ENCODE measurements at places on chromosomes 13 and 19.

GRCh38 chr13:34356686-34357434 lies 538.9 kb downstream of the RFC3 start:
- DNase-seq = no peak

DNA sequence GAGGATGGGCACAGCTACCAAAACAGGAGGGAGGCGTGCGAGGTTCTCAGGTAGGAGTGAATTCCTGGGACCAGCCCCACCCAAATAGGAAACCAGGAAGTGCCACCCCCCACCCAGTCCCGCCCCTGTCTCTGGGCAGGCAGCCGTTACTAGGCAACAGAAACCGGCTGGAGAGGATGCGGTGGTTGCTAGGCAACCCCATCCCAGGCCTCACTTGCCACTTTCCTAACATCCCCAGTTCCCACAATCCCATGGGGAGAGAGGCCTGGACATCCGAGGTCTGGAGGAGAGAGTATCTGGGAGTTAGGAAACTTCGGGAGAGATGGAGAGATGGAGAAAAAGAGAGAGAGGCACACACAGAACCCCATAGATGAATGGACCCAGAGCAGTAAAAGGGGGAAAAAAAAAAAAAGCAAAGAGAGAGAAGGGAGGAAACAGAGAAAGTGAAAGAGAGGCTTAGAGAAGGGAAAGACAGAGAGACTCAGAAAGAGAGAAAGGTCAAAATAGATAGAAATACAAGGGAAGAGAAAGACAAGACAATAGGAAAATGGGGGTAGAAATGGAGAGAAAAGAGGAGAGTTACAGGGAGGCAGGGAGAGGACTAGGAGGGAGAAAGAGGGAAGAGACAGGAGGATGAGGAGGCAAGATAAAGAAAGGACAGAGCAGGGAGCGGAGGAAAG lies 3.8 kb downstream of the GRIK5 start:
- DNase-seq = no peak

- no peak for DNase-seq
Observed at GRCh38 chr13:52452470-52452869, 2.0 kb upstream of the VPS36 start.

DNA sequence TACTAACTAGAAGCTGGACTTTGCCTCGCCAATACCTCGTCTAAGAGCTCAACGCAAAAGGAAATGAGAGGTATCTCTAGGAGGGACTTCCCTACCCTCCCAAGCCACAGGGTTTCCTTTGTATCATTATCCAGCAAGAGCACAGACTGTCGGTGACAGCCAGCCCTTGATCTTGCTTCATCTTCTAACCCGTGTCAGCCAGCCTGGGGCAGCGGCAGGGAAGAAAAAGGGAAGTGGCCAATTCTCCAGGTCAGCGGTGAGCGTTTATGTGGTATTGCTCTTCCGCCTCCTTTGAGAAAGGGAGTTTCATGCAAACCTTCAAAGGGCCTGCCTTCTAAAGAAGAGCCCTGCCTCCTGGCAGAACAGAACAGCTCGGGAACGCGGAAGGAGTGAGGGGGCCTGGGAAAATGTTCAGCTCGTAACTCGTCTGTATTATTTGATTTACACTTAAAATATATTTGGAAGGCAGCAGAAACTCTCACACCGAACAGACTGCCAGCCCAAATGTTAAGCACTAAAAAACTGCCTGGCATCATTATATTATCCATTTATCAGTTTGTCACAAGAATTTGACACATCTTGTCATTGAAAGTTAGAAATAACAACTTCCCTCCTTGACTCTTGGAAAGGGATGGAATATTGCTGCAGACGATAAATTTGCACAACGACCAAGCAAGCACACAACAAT lies 41.8 kb downstream of the EFNB2 start:
- DNase-seq = no peak

DNA sequence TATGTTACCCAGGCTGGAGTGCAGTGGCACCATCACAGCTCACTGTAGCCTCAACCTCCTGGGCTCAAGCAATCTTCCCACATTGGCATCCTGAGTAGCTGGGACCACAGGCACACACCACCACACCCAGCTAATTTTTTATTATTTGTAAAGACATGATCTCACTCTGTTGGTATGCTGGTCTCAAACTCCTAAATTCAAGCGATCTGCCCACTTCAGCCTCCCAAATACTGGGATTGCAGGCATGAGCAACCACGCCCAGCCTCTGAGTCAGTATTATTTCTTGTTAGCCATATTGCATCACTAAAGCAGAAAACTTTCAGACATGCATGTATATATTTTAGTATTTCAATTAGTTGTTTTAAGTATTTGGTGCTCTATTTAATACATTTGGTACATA lies 376.4 kb downstream of the GPC6 start:
- DNase-seq = no peak

DNA sequence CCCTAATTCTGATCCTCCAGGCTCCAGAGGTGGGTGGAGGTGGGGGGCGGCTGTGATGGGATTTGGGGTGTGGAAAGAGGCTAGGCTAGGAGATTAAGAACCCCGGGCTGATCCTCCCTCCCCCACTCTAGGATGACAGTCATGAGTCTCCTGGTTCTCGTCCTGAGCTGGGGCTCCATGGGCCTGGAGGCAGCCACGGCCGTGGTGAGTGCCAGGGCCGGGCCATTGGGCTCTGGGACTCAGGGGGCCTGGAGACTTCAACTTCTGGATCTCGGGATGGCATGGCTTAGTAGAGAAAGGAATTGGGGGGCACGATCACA lies 13.9 kb downstream of the TTYH1 start:
- no peak for DNase-seq

GRCh38 chr13:23922005-23922932 lies 25.0 kb upstream of the C1QTNF9B start:
- DNase-seq = no peak

DNA sequence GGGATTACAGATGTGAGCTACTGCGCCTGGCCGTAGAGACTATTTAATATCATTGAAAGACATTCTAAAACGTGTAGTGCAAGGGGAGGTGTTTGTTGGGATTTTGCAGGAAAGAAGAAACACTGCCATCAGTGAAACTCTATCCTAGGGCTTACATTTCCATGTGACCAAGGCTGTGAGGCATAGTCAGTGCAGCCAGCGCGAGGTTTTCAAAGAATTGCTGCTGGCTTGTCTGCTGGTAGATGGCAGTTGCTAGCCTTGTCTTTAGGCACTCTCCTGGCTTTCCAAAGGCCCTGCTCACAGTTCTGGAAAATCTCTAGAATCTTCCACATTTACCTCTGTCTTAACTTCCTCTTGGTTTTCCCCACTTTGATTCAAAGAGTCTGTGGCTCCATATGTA lies 77.5 kb downstream of the GPC6 start:
- DNase-seq = no peak

DNA sequence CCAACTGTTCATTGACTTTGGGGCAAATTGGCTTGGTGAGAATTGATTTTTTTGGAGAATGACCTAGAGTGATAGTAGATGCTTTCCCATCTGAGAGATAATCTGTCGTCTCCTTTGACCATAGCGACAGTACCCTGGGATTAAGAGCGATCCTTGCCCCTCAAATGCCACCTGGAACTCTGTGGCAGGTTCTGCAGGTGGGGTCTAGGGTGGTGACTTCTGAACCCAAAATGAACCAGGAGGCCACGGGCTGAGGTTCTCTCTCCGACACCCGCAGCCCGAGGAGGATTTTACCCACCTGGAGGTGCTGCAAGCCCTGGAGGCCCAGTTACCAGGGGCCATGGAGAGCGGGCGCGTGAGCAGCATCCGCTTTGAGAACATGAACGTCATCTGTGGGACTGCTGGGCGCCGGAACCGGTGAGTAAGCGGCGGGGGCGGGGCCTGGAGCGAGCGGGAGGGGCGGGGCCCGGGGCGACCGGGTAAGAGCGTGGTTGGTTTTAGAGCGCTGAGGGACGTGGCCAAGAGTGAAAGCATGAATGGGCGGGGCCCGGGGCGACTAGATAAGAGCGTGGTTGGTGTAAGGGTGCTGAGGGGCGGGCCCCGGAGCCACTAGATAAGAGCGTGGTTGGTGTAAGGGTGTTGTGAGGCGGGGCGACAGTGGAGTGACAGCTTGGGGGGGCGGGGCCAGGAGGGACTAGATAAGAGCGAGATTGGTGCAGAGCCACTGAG lies 8.6 kb downstream of the C19orf81 start:
- peak; percentile 61 for DNase-seq
